ENCODE measurements at places on chromosomes 16 and 17.

GRCh38 chr16:78715673-78716072, 616.2 kb downstream of the WWOX start:
- no peak for DNase-seq

DNA sequence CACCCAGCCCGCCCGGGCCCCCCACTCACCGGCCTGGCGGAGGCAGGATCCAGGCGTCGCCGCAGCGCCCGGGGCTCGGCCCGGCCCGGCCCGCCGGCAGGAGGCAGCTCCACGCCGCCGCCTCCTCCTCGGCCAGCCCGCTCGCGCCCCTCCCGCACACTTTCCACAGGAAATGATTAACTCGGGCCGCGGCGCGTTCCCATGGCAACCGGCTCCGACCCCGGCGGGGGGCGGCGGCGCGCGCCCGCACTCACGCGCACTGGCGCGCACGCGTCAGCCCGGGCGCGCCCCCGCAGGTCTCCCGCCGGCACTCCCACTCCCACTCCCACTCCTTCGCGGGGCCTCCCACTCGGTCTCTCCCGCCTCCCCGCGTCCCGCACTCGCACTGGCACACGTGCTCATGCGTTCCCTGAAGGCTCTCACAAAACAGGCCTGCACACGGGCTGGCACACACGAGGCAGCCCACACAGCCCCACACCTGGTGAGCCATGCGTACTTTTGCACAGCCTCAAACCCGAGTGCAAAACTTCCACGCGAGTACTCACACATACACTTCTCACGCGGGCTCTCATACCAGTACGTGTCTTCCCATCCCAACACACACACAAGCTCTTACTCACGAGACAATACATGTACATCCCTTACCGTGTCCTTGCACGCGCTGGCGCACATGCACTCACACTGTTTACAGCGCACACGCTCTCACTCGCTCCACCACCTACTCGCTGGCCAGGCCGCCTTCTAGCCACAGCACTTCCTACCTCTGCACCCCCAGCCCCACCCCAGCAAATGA, at the start of gene KIFC3:
Gene KIFC3 (minus strand): TSS at position 151 of the 793 bp plus-strand sequence. CDS start 4,248 bp downstream, outside the sequence.
- peak; percentile 65 for DNase-seq

DNA sequence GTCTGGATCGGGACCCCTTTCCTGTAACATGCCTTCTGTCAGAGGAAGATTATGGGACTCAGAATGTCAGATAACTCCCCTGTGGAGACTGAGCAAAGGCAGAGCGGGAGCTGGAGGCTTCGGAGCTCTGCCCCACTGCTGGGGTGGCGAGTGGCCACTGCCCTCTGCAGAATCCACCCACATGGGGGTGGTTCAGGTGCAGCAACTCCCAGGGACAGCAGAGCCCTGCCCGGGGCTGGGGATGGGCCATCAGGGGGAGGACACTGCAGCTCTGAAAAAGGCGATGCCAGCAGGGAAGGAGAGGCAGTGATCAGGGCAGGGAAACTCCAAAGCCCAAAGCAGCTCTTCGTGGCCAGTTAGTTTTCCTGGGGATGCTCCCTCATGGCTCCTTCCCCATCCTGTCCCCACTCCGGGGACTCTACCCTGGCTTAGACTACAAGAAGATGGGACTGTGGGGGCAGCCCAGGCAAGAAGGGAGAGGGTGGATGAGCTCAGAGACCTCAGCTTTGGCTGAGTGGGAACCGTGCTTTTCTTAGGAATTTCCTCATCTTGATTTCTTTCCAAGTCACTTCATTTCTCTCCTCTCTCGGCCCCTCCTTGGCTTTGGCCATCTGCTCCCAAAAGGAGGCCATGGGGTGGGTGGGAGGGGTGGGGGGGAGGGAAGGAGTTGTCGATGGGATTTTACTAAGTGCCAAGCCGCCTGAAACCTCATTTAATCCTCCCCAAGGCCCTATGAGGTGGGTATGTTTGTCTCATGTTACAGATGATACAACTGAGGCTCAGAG, 4.0 kb downstream of the CA4 start:
- no peak for DNase-seq

GRCh38 chr16:2149630-2150417, 1.4 kb downstream of the RAB26 start:
- DNase-seq: peak; percentile 40

DNA sequence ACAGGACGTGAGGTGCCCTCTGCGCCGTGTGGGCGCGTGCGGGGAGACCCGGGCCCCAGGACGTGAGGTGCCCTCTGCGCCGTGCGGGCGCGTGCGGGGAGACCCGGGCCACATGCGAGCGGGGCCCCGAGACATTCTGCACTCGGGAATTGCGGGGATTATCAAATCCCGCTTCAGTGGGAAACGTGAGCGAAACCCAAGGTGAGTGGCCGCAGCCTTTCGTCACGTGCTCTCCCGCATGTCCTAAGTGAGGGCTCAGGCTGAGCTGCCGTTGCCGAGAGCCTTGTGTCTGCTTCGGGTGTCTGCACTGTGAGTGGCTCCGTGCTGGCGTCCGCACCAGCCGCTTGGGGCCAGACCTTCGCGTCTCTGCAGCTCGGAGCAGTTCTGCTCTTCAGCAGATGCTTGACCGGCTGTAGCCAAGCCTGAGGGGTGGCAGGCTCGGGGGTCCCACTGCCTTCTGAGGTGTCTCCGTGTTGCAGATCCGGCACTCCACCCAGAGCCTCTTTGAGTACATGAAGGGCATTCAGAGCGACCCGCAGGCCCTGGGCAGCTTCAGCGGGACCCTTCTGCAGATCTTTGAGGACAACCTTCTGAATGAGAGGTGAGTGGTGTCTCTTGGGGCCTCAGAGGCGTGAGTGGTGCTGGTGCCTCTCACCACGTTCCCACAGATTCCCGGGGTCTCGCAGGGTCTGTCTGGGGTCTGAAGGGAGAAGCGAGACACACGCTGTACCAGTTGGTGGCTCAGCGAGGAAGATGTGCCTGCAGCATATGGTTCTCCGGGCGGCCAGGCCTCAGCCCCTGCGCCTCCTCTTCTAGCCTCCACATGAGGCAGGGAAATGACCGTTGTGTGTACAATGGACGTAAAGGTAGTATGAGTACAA, 90.5 kb upstream of the ZNF750 start:
- DNase-seq: no peak

GRCh38 chr17:66717641-66718058, 117.3 kb upstream of the CACNG5 start:
- no peak for DNase-seq

- no peak for DNase-seq
Observed at GRCh38 chr16:81641395-81642106, 137.5 kb upstream of the PLCG2 start.

- peak; percentile 21 for DNase-seq
Observed at GRCh38 chr17:43645765-43646481, 15.8 kb downstream of the MEOX1 start.

DNA sequence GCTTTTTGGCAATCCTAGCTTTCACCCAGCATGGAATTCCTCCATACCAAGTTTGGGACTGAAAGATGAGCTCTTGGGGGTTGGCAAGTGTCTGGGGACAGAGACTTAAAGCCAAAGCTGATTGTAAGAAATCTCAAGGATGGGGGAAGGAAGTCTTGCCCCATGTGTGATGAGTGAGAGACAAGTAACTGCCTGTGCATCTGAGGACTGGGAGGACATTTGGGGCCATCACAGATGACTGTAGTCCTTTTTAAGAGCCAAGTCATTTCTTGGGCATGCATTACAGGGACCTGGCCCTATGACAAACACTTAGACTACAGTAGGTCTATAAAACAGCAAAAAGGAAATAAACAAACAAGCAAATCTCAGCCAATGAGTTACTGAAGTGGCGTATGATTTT, 36.3 kb upstream of the CCL2 start:
- DNase-seq: no peak

DNA sequence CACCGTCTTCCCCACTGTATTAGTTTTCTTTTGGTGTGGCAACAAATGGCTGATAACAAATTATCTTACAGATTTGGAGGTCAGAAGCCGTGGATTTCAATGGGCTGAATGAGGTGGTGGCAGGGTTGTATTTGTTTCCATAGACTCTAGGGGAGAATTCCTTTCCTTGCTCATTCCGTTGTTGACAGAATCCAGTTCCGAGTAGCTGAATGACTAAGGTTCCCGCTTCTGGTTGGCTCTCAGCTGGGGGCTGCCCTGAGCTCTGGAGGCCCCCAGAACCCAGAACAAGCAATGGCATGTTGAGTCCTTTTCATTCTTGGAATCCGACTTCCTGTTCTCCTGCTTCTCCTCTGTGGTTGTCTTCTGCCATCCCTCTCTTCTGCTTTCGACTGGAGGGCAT, 280.4 kb downstream of the SNX29 start:
- DNase-seq: no peak

DNA sequence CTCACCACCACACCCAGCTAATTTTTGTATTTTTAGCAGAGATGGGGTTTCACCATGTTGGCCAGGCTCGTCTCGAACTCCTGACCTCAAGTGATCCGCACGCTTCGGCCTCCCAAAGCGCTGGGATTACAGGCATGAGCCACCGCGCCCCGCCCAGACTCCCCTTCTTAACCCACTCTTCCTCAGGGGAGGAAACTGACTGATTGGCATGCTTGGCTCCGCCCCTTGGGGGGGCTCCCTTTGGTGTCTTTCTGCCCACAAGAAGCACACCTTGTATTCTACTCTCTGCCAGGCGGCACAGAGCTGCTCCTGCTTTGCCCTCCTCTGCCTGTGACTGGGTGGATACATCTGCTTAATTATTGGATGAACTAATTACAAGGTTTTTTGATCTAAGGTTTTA, 4.7 kb upstream of the ASGR2 start:
- DNase-seq: no peak

GRCh38 chr16:85610059-85610445, 3.1 kb upstream of the GSE1 start:
- no peak for DNase-seq

DNA sequence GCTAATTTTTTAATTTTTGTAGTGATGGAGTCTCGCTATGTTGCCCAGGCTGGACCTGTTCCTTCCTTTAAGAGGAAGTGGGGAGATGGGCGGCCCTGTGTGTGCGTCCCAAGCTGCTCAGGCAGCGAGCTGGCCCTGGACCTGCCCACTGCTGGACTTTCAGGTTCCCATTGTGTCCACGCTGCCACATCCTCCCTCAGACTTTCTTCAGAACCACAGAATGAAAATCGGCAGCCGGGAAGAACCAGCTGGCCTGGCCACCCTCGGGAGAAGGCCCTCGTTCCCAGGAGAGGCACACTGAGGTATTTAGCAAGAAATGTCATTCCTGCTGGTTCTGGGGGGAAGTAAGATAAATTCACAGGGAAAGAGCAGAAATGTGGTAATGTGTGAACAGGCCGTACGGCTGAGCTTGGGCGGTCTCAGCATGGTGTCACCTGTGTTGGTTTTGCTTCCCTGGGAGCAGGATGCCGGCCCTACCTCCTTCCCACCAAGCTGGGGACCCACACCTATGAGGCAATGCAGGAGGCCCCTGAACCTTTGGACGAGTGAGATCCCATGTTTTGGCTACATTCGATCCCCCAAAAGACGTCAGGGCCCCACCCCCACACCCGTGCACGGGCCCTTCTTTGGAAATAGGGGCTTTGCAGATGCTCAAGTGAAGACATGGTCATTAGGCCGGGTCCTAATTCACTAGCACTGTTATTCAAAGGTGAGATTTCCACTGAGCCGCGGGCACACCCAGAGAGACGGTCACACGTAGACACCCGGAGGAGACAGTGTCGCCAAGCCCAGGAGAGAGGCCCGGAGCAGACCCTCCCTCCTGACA, 35.9 kb upstream of the ZNF469 start:
- no peak for DNase-seq

GRCh38 chr16:49350265-49351095, 23.1 kb upstream of the C16orf78 start:
- DNase-seq: peak; percentile 68

GRCh38 chr17:55175788-55176427, 88.9 kb upstream of the HLF start:
- DNase-seq: no peak

GRCh38 chr17:48799069-48799723, 17.8 kb downstream of the TTLL6 start:
- no peak for DNase-seq

GRCh38 chr17:73286863-73287296, 24.9 kb downstream of the CDC42EP4 start:
- DNase-seq: no peak

GRCh38 chr17:44254361-44255095, 13.4 kb downstream of the SLC4A1 start:
- DNase-seq: no peak

DNA sequence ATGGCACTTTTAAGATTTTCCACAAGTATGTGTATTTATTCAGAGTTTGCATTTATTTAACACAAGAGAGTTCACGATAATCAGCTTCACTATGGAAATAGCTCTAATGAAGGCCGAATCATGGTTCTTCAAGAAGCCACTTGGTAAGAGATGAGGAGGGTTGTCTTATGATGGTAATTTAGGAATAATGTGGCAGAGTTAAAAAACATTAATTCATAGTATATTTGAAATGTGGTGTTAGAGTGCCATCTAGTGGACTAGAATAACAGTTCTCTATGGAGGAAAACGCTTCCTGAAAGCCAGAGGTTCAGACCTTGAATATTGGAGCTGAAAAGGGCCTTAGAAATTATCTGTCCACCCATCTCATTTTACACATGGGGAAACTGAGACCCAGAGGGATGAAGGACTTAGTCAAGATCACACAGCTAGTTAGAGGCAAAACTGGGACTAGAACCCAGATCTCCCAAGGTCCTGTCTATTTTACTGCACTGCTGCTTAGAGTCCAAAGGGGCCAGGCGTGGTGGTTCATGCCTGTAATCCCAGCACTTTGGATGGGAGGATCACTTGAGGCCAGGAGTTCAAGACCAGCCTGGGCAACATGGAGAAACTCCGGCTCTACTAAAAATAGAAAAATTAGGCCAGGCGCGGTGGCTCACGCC, 33.8 kb upstream of the KPNB1 start:
- DNase-seq: no peak

GRCh38 chr17:79165756-79166473, 91.3 kb downstream of the ENGASE start:
- DNase-seq: no peak

DNA sequence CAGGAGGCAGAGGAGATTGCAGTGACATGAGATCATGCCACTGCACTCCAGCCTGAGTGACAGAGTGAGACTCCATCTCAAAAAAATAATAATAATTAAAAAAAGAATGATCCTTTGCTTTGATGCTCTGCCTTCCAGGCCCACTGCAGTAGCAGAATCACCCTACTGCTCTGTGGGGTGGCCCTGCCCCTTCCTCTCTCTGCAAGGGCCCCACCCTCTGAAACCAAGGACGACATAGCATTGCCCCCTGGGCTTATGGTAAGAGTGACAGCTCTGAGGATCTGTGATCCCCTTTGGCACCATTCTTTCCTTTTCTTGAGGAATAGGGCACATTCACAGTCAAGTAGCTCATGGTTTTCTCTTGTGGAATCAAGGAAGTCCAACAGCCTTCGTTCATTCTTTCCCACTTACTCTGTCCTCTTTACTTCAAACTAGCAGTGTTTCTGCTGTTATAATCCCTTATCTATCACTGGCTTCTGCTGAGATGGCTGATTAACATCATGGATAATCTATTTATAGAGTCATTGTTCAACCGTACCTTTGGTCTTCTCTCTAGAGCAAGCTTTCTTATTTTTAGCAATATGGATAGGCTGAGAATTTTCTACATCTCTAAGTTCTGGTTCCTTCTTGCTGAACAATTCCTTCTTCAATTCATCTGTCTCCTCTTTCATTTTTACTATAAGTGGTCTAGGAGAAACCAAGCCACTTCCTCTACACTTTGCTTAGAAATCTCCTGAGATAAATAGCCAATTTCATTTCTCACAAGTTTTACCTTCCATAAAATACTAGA, 14.1 kb downstream of the RAD51C start:
- DNase-seq: no peak
